Hematopoietic multipotent progenitor cell (in vitro differentiated cells): ENCODE measurements at places on chromosomes 2 and 18.

GRCh38 chr2:127857265-127857808 is 618 bp downstream of the POLR2D start:
- DNase-seq: peak; percentile 13

DNA sequence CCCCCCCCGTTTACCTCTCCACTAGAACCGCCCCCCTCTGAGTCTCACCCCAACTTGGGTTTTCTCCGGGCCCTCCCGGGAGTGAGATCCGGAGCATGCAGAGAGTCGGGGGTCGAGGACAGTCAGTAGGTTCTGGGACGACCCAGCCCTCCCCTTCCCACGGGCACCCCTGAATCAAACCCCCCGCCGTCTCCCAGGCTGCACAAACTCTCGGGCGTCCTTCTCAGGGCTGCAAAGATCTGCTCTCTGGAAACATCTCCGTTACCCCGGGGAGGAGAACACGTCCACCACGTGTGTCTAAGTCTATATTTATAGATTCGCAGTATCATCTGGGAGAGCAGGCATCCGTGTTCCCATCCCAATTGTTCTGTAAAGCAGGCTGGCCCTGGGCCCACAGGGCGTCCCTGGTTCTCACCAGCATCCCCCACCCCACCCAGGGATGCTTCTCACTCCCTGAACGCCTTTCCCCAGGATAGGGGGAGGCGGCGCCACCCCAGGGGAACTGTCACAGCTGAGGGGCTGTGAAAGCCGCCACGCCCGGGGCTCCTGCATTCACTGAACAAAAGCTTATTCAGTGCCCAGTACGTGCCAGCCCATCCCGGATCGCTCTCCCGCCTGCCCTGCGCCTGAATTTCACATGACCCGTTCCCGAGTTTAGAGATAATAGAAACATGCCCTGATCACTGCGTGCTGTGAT is 765 bp upstream of the DIPK1C start:
- no peak for DNase-seq

DNA sequence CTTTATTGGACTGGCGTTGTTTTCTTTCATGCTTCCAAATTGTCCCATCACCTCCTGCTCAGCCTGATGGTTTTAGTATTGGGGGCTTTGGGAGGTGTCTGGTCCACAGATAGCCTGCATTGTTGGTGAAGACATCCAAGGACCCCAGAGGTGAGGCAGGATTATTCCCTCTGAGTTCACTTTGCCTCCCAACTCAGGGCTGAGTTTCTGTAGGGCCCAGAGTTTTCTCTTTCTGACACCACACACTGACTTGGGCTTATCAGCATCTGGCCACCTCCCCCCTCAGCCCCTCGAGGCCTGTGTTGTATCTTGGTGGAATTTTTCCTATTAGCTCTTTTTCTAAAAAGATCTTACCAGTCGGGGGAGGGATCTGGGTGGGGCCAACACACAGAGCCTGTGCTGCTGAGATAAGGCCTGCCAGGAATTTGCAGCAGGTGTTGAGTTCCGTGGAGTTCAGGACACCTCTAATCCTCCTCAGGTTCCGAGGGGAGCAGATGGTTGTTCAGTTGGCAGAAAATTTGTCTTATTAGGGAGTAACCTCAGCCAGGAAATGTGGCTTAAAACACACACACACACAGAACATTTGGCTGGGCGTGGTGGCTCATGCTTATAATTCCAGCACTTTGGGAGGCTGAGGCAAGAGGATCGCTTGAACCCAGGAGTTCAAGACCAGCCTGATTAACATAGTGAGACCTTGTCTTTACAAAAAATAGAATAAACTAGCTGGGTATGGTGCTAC is 7.3 kb downstream of the EMILIN2 start:
- DNase-seq: peak; percentile 66

DNA sequence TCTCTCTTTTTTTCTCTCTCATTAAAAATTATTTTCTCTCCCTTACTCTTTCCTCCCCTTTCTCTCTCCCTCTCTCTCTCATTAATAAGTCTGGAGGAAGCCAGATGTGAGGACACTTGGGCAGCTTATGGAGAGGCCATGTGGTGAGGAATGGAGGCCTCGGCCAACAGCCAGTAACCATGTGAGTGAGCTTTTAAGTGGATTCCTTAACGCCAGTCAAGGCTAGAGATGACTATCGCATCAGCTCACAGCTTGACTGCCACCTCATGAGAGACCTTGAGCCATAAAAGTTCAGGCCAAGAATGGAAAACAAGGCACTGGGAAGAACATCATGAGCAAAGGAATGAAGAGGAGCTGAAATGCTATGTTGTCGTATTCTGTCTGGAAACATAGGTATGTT is 39.1 kb downstream of the ETAA1 start:
- DNase-seq: no peak

DNA sequence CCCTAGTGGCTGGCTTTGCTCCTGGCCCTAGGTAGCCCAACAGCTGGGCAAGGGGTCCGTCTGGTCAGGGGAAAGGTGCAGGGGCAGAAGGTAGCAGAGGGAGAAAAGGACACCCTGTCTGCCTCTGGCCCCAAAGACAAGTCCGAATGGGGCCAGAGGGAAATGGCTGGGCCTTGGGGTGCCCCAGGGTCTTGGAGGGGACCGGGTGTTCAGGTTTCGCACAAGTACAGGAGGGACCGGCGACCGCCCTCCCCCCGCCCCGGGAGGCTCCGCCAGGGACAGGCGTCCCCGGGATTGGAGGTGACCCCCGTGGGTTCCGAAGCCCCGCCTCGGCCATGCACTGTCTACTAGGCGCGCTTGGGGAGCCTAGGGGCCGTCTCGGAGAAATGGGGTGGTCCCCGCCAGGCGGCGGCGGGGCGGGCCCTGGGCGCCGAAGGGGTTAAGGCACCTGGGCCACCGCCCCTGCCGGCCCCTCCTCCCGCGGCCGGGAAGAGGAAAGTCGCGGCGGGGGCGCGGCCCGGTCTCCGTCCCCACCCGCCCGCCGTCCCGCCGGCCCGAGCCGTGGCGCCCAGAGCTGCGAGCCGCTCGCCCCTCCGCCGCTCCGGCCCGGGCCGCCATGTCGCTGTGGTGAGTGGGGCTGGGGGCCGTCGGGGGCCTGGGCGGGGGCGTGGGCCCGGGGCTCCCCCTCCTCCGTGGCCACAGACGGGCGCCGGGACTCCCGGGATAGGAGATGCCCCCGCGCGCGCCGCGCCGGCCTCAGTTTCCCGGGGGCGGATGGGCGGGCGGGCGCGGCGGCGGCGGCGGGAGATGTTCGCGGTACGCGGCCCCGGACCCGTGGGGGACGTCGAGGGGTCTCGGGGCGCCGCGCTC is at the start of gene B3GNT7:
TSS of gene B3GNT7 (plus strand) at position 523 of the 870 bp plus-strand sequence. CDS start at position 617, 94 bp downstream.
- no peak for DNase-seq

DNA sequence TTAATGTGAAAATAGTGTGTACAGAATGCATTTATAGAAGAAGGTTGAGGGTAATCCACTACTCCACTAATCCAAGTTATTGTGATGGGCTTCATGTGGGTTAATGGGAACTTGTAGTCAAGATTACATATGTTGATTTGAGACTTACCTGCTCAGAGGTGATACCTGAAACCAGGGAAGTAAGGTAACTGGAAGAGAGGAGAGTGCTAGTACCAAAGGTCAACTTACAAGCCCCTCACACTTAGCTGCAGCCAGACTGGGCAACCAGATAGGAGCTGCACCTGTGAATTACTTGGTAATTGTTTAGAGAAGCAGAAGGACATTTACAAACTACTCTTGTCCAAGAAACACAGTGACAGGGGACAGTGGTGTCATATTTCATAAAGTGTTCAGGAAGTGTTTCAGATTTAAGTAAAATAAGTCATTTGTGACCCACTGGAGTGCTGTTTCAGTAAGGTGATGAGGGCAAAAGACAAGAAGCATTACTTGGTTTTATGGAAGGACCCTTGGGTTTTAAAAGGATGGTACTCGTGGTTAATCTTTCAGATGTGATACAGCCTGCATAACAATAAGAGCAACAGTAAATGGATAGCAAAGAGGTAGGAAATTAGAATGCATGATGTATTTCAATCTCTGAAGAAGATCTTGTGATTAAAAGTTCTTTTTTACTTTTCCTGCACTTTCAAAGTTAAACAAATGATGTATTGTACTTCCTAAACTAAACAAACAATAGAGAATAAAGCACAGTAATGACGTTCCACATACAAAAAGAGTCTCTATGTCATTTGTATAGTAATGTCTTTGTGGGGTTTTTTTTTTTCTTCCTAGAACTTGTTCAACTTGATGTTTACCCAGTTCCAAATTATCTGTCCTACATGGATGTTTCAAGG is 189.3 kb downstream of the PHLPP1 start:
- no peak for DNase-seq

DNA sequence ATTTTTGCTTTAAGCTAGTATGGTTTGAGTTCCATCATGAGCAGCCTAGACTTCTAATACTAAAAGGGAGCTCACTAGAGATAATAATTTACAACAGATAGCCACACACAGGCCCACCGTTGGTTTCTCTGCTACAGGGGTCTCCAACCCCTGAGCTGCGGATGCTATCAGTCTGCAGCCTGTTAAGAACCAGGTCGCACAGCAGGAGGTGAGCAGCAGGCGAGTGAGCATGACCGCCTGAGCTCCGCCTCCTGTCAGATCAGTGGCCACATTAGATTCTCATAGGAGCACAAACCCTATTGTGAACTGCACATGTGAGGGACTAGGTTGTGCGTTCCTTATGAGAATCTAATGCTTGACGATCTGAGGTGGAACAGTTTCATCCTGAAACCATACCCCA is 150.6 kb downstream of the HRH4 start:
- no peak for DNase-seq

GRCh38 chr2:211903961-211904360 is 634.6 kb downstream of the ERBB4 start:
- no peak for DNase-seq

GRCh38 chr2:163703386-163703785 is 32.4 kb downstream of the FIGN start:
- no peak for DNase-seq

DNA sequence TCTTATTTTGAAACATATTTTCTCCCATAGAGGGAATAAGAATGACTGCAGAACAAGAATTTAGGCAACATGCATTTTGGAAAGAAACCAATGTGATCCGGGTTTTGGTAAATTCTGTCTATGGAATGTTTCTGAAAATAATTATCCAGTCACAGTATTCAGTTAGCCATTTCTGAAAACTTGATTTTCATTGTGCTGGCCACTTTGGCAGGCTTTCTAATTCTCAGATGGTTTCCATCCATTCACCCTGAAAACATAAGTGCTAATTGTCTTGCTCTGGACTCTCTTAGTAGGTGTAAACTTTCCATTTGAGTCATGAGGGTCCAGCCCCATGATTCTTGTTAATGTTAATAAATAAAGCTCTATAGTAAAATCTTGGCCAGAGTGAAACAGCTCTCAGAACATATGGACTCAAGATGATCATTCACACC is 176.5 kb downstream of the RBM43 start:
- no peak for DNase-seq

- no peak for DNase-seq
These were observed at the start of gene PKDCC for GRCh38 chr2:42047488-42048298. TSS of gene PKDCC (plus strand) at chr2:42048021. CDS start at chr2:42048200, 179 bp downstream.

- DNase-seq: no peak
These were observed 8.1 kb downstream of the FBXO48 start for GRCh38 chr2:68458981-68459380.

DNA sequence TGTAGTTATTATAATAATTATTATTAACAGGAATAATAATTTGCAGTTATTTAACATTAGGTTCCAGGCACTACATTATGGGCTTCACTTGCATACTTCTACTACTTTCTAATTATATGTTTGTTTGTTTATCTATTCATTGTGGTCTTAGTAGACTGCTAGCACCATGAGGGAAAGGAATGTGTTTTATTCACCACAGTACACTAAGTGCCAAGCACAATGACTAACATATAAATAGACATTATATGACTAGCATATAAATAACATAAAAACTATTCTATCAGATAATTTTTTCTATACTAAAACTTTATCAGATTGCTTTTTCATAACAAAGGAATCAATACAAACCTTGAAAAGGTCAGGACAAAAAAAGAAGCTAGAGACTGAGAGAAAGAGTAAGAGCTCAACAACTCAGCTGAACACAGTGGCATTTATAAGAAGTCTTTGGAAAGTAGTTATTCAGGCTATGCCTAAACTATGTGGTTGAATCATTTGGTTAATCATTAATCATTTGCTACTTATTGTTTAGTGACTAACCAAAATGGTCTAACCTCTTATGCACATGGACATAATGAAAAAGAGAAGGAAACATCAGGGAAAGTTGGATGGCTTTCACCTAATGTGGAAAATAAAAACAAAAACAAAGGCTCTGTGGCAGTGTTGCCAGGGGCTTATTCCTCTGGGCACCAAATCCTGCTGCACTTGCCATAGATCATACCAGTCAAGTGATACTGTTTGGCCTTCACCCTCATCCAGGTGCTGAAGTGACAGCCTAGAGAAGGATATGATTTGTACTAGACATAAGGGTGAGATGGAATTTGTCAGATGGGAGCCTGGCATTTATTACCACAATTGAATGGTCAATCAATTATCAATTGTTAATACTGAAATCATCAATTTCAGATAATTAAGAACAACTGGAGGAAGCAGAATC is 174.9 kb downstream of the ETAA1 start:
- DNase-seq: no peak

DNA sequence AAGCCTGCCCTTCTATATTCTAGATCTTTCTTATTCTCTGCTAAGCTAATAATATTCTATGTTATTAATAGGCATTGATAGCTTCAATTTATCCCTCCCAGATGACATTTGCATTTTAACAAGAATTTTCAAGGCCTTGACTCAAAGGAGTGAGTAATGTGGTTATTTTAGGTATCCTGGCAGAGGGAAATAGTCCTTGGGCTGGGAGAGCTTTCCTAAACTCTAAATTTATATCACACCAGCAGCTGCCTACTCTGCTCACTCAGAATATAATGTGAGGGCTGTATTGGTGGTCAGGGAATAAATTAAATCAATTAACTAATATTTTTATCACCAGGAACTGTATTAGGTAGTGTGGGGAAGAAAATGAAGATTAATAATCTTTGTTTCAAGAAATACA is 74.8 kb upstream of the ADAM23 start:
- DNase-seq: no peak

GRCh38 chr2:70304498-70304897 is 2.6 kb upstream of the FAM136A start:
- no peak for DNase-seq

- DNase-seq: peak; percentile 44
These were observed 12.1 kb upstream of the ARHGEF4 start for GRCh38 chr2:130824492-130825061.

DNA sequence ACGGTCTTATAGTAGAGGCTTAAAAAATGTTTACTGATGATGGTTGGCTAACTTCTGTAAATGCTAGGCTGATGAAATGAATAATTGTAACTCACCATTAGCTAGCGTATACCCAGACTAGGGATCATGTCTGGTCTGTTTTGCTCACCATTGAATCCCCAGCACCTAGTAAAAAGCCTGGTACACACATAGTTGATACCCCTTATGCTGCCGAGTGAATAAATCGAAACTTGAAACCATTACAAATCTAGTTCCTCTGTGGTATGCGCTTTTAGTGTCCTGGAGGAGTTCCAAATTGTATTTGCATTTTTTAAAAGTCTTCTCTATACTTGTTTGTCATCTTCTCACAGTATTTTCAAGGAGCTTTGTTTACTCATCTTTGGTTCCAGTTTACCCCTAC is 1.3 kb downstream of the TAF1B start:
- peak; percentile 8 for DNase-seq

- DNase-seq: peak; percentile 5
These were observed 33.0 kb downstream of the TMEFF2 start for GRCh38 chr2:192161656-192162290.

GRCh38 chr2:241563981-241564595 is 5.5 kb downstream of the BOK start:
- no peak for DNase-seq
